ENCODE measurements at places on chromosomes 3 and 15.
A peak's percentile ranks its signal among the peaks of the same experiment; 100 is the strongest.

- peak; percentile 29 for DNase-seq
Measured at GRCh38 chr15:81165535-81165934, 31.1 kb upstream of the IL16 start.

- DNase-seq: no peak
Measured at GRCh38 chr3:14517601-14518431, 22.3 kb downstream of the GRIP2 start.

GRCh38 chr3:196164576-196164975 is 46.6 kb downstream of the ZDHHC19 start:
- no peak for DNase-seq

- no peak for DNase-seq
Measured at GRCh38 chr3:61420136-61420759, 141.1 kb upstream of the PTPRG start.

DNA sequence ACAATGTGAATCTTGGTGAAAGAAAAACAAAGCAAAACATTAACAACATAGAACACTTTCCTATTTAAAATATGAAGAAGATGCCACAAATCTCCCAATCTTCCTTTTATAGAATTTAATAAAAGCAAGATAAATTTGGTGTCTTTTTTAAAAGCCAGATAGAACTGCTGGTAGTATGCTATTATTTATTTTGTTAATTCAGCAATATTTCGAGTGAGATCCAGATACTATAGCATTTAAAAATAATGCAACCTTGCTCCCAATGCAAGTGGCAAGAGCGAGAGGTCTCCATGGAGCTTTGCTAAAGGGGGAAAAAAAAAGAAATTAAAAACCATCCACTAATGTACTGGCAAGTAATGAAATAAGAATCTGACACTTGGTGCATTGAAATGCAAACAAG is 121.8 kb downstream of the IL20RB start:
- no peak for DNase-seq

GRCh38 chr3:14376348-14377043 is 25.9 kb upstream of the SLC6A6 start:
- no peak for DNase-seq

Measured in iris pigment epithelial cell (primary cell).